ENCODE measurements at places on chromosomes 16 and 17.

DNA sequence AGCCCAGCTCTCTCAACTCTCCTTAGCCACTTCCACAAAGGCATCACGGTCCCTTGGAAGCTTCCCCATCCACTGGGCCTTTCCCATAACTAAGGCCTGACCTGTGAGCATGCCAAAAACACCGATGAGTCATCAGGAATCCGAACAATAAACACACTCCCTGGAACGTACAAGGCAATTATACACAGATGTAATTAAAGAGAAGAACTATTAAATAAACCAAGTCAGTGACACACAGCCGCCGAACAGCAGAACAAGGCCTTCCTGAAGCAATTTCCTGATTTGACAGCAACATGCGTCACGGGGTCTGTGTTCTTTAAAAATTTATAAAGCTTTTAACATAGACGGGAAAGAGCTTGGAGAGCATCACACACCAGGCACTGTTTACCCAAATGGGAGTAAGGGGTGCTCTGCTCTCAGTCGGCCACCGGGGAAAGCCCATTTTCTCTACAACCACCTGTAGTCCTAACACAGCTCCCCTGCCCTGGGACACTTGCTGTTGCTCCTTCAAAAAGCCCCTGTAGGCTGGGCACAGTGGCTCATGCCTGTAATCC is 29.4 kb downstream of the COG7 start:
- peak; percentile 79 for DNase-seq

GRCh38 chr17:45290269-45290765 is 26.5 kb downstream of the MAP3K14 start:
- DNase-seq, result no peak

DNA sequence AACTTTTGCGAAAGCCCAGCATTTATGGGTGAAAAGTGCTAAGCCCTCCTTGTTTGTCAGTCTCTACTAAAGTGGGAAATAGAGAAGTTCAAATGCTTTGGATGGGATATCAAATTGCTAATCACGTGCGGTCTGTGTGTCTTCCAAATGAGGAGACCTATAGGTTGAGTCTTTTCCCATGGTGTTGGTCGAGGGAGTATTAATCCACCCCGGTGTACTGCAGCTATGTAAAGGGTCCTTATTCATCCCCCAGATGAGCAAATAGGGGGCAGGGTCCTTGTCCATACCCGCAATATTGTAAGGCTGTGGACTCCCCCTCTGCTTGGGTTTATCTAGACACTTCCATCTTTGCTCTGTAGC is 14.6 kb downstream of the KIAA0513 start:
- DNase-seq, result no peak

GRCh38 chr17:63450551-63450950 is 4.4 kb upstream of the CYB561 start:
- DNase-seq, result no peak

DNA sequence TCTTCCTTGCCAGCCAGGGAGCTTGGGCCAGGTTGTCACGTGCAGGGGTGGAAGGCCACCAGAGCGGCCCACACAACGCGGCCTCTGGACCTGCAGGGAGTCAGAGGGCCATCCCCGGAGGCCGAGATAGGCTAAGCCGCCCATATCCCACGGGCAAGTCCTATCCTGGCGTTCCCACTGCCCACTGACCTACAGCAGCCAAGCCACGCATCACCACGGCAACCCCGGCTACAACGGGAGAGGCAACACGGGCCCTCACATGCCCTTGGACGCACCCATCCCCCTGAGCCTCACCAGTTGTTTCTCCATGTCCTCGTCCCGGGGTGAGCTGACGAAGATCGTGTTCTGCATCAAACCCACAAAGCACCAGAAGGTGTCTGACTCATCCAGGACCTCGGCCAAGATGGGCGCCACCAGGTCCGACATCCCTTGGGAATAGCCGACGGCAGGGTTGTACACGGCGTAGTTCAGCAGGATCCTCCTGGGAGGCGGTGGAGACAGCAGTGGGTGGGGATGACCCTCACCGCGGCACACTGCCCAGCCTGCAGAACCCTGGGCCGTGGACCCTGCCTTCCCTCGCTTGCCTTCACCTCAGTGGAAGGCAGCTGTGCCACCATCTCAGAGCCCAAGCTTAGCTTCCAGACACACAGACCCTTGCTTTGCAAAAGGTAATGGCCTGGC is 88.2 kb downstream of the TBC1D16 start:
- DNase-seq, result peak; percentile 26

DNA sequence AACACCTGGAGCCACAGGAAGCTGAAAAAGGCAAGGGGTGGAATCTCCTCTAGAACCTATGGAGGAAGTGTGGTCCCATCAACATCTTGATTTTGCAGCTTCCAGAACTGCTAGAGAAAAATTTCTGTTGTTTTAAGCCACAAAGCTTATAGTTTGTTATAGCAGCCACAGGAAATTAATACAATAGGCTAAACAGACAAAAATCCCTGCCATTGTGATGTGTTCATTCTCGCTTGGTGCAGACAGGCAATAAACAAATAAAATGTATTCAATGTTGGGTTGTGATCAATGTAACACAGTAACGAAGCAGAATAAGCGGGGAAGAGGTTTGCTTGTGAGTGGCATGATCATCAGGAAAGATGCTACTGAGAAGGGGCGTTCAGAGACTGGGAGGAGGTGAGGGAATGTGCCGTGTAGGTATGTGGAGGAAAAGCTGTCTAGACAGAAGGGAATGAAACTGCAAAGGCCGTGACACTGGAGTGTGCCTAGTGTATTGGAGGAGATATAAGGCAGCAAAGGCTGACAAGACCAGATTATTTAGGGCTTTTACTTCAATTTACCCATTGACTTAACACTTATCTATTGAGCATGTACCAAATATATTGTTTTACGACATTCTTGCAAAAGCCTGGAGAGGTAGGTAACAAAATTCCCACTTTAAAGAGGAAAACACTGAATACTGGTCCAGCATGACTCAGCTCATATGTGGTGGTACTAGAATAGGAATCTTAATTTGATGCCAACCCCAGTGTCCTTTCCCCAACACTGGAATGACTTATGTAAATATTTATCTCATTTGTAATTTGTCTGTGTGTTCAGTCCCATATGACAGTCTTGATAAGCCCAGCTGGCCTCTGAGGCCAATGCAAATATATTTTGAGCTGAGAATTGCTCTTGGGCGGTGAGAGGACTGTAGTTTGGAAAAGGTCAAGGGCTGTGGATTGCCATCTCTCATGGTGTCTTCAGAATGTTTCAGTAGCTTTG is 375.9 kb downstream of the CDH13 start:
- DNase-seq, result no peak

- peak; percentile 86 for DNase-seq
Measured at GRCh38 chr16:27721531-27722181, 171.7 kb downstream of the KATNIP start.

DNA sequence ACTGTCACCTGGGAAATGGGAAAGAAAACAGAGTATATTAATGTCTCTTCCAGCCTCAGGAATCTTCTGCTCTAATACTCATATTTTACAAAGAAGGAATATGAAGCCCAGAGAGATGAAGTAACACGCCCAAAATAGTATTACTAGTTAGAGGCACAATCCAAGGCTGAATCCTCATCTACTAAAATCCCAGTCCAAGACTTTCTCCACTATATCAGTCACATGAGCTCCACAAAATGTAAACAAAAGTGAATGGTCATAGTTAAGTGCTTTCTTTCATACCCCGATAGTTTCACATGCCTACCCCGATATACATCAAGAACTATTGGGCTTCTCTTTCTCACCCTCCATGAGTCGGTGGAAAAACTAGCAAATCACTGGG is 965 bp downstream of the INTS2 start:
- DNase-seq, result no peak

DNA sequence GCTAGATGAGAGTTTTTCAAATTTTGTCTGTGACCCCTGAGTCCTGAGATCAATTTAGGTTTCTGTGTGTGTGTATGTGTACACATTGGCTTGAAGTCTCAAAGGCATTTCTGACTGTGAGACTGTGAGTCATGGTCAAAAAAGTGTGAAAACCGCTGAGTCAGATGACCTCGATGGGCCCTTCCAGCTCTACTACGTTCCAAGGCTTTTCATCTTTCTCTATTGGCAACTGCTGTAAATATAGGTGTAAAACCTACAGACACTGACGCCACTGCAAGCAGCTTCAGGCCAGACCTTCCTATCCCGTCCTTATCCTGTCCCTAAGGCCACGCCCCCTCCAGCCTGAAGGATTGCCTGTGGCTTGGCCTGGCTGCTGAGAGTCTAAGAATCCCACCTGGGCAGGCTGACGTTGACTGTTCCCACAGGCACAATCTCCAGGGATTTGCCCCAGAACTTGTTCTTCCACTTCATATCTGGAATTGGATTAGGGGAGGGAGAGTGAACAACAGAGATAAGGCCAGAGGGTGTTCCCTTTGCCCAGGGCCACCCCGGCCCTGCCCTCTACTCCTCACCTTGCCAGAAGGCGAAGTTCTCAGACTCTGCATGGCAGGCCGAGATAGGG is 11.3 kb downstream of the OSBPL7 start:
- no peak for DNase-seq

DNA sequence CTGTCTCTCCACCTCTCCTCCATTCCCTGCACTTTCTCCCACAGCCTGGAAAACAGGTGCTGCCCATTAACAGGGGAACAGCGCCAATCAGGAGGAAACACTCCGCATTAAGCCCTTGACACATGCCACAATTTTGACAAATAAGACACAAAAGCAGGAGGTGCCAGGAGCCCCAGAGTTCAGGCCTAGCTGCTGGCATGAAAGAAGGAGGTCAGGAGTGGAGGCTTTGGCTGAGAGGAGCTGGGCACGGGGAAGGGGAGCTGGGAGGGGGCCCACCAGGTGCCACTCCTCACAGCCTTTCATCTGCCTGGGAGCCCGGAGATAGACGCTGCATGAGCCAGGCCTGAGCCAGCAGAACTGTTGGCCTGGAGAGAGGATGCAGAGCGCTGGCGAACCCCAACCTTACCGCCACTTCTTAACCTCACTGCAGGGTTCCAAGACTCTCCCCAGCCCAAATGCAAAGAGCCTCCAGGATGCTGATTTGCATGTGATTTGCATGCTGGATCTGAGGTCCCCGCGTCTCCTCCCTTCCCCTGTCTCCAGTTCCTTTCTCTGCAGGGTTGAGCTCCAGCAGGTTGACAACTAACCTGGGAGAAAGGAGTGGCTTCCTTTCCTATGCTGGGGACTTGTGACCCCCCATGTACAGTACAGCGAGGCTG is 139.8 kb upstream of the SDK2 start:
- no peak for DNase-seq

Data from ovary (tissue), 10 donors.